ENCODE measurements at places on chromosomes 1 and 21.

- peak; percentile 51 for DNase-seq
Measured at GRCh38 chr1:21232044-21232443, 55.3 kb upstream of the EIF4G3 start.

- no peak for DNase-seq
Measured at GRCh38 chr1:155140630-155140953, 261 bp upstream of the DPM3 start.

- no peak for DNase-seq
Measured at GRCh38 chr1:208818770-208819445, 574.7 kb upstream of the PLXNA2 start.

GRCh38 chr1:89484092-89485038 lies 40.3 kb upstream of the LRRC8B start:
- no peak for DNase-seq

DNA sequence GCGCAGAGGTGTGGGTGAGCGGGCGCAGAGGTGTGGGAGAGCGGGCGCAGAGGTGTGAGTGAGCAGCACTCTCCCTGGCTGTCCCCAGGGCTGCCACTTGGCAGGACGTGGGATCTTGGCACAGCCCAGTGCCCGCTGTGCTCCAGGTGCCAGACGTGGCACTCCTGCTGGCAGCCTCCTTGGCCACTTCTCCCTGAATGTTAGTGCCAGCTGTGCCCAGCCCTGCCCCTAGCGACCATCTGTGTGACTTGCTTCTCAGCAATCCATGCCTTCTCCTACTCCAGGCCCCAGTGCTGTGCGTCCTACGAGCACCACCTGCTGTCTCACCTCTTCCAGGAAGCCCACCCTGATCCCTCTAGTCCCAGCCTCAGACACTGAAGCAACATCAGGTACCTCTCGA lies 30.5 kb downstream of the KRTAP10-1 start:
- DNase-seq = no peak

GRCh38 chr1:111719135-111719534 lies 20.1 kb downstream of the INKA2 start:
- no peak for DNase-seq

- no peak for DNase-seq
Measured at GRCh38 chr1:45658171-45658570, 28.2 kb downstream of the GPBP1L1 start.

GRCh38 chr1:205680073-205680851 lies at the start of gene SLC45A3:
SLC45A3 (minus strand) TSS chr1:205680509; CDS start chr1:205664656, 15,853 bp downstream.
- peak; percentile 45 for DNase-seq

- DNase-seq = no peak
Measured at GRCh38 chr1:111786669-111787207, 31.0 kb downstream of the DDX20 start.

DNA sequence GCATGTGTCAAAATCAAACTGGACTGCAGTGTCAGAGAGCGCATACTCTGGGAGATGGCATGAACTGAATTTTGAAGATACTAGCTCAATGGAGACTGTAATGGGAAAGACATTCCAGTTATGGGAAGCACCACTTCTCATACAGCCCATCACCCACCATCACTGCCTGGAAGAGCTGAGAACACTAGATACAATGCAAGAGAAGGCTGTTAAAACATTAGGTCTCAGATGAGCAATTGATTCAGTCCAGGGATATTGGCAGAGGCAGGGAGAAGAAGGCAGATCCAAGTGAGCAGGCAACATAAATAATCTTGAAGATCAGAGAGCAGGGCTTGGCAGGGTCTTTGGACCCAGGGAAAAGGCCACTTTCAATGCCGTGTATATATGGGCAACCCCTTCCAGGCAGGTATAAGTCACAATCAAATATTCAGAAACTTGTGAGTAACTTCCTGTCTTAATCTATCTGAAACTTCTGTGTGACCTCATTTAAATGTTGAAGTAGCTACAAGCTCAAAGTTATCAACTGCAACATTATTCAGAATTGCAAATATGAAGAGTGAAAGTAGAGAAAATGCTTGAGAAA lies 290.3 kb upstream of the SGIP1 start:
- no peak for DNase-seq

DNA sequence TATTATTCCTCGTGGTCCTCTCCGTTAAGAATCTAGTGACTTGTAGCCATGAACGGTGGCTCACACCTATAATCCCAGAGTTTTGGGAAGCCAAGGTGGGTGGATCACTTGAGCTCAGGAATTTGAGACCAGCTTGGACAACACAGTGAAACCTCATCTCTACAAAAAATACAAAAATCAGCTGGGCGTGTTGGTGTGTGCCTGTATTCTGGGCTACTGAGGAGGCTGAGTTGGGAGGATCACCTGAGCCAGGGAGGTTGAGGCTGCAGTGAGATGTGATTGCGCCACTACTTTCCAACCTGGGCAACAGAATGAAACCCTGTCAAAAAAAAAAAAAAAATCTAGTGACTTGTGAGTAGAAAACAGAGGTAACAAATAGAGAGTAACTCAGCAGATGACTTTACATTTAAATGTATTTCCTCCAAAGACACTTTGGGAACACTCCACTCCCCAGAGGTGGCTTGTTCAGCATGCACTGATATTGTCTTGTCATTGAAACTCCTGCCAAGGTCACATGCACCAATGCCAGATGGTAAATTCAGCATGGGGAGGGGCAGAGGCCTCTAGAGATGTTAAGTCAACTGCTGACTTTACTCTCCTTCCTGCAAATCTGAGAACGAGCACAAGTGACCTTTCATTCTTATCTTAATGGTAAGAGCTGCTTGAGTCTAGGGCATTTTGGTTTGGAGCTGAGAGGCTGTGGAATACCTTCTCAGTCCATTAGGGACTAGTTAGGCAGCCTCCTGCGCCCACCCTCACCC lies 24.9 kb downstream of the CCDC185 start:
- DNase-seq = no peak

DNA sequence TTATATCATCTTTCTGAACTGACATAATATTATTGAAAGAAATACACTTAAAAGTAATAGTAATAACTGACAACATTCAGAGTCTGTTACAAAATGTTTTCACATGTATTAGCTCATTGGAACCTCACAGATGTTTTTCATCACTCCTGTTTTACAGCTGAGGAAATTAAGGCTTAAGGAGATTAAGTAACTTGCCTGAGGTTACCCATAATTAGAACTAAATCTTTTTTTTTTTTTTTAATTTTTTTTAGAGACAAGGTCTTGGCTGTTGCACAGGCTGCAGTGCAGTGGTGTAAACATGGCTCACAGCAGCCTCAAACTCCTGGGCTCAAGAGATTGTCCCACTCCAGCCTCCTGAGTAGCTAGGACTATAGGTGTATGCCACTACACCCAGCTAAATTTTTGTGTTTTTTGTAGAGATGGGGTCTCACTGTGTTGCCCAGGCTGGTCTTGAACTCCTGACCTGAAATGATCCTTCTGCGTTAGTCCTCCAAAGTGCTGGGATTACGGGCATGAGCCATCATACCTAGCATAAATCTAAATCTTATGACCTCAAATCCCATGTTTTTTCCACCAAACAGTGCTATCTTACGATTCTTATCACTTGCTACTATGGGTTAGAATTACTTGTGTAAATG lies 64.7 kb upstream of the MACF1 start:
- DNase-seq = no peak

DNA sequence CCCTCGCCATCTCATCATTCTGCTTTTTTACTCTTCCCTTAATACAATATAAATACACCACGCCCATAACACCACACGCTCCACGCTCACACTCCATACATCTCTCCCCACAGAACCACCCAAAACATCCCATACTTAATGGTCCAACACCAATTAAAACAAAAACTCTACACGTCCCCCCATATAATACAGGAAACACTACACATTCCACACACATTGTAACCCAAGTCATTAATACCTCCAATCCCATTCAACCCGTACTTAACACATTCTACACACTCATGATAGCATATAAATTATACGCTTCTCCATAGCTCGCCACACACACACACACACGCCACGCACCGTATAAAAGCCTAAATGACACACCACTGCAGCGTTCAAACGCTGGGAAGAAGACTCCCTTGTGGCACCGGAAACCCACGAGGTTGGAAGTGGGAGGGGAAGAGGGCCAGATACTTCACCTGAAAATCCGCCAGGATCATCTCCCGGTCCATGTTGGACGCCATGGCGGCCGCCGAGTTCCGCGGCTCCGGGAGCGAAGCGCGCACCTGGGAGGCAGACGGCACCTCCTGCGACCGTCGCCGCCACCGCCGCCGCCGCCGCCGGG lies 659 bp downstream of the FAF1 start:
- DNase-seq = peak; percentile 7

DNA sequence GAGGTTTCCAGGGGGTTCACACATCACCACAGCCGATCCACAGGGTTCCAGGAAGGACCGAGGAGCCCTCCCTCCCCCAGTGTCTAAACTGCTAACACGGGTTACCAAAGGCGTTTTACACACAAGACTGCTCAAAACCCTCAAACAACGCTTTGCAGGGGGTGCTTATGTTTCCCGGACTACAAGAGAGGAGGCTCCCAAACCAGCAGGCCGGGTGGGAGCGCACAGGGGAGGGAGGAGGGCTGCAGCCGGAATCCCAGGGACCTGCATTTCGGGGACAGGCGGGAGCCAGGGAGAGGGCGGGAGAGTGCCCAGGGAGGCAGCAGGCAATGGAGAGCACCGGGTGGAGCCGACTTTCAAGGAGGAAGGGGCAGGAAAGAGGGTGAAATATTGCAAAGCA lies 50.8 kb downstream of the ACBD3 start:
- DNase-seq = no peak

DNA sequence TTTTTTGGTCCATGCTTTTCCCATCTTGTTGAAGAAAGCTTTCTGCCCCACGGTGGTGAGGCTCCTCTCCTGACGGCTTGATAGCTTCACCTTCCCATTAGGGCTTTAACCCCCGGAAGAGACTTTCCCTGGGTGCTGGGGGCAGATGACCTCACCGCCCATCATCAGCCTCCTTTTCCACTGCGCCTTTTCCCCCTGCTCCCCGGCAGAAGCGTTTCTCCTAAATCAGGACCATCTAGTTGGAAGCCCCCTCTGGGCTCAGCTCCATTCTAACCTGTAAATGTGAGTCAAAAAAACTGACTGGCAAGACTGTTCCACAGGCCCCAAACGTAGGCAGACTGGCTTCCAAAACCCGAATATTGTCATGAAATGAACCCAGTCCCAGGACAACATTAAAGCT lies 6.7 kb downstream of the POFUT2 start:
- no peak for DNase-seq

DNA sequence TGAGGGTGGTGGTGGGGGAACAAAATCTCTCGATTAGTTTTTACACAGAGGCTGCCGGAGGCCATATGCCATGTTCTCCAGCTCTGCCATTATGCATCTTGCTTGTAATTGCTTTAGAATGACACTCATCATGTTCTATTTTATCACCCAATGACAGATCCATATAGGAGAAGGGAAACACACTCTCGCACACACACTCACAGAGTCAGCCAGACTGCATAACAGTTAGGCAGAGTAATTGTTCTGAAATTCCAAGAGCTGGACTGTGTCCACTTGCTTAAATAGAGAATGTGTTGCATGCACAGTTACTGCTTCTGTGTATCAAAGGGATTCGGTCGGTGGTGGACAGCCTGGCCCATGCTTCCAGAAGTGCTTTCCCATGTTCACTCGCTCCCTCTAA lies 30.6 kb downstream of the KCND3 start:
- no peak for DNase-seq

DNA sequence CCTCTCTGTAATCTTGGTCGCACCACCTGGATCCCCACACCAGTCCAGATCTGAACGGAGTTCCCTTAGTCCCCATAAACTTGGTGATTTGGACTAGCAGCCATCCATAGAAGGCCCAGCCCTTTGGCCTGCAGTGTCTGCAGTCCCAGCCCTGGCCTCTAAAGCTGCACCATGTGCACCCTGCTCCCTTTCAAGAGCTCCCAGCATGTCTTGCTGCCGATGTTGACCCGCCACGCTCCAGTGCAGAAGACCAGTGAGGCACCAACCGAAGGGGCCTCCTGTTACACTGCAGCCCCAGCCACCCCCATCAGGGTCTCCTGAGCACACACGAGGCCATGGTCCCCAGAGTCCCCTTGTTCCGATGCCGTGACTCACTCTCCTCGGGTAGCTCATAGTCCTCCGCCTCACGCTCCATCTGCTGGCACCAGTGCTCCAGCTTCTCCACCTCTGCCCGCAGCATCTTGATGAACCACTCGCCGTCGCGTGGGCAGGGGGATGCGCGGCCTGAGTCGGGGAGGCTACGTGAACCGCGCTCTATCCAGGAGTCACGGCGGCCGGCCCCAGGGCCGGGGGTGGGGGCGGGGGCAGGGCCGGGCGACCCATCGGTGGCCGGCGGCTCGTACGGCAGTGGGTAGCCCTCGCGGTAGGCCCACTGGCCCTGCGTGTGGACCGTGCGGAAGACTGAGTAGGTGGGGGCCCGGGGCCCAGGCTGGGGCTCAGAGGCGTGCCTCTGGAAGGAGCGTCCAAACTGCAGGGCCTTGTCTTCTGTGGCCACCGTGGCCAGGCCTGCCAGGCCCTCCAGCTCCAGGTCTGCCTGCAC lies 8.9 kb upstream of the SMIM12 start:
- no peak for DNase-seq

DNA sequence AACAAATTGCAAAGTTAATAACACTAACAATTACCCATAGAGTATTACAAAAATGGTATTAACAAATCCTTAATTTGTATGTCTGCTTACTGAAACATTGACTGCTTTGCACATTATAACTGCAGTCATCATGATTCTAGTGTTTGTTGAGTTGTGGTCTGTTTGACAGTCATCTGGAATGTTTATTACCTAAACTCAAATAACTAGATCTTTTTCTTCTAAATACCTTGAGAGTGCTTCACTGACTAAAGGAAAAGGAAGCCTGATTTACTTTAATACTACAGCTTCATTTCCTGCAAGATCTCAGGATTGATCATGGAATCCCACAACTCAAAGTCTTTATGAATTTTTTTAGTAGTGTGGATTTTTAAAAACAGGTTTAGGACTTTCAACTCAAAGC lies 70.0 kb downstream of the HMCN1 start:
- DNase-seq = no peak

DNA sequence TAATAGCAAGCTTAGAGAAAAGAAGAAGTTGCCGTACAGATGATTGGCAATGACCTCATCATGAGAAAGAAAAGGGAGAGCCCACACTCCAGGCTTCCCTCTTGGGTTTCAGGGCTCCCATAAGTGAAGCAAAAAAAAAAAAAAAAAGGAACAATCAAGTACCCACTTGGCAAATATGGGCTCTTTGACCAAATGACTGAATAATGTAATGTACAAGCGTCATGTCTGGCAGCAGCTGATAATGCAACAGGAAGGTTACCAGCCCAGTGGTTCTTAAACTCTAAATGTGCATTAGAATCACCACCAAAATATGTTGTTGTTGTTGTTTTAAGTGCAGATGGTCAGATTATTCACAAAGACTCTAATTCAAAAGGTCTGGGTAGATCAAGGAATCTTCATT lies 13.5 kb downstream of the TNFSF4 start:
- no peak for DNase-seq

GRCh38 chr1:19484798-19485361 lies 459 bp downstream of the CAPZB start:
- peak; percentile 46 for DNase-seq
